AG08396 (cell line): ENCODE measurements at places on chromosomes 6 and 20.

- peak; percentile 62 for DNase-seq
Observed at GRCh38 chr6:18388942-18389341, 1.8 kb downstream of the RNF144B start.

DNA sequence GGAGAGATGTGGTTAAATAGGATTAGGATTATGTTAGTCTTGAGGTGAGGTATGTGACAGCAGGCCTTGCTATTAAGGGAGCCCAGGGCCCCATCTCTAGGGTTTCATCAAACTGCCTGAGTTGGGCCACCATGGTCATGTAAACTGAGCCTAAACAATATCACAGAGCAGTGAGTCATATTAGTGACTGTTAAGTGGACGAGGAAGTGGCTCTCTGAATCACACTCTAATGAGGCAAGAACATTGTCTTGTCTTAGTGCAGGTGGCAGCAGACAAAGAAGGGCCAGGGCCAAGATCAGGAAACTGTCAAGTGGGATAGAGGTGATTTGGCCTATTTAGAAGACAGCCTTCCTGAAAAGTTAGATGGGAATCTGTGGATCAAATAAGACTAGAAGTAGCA is 23.1 kb downstream of the ENPP3 start:
- no peak for DNase-seq

DNA sequence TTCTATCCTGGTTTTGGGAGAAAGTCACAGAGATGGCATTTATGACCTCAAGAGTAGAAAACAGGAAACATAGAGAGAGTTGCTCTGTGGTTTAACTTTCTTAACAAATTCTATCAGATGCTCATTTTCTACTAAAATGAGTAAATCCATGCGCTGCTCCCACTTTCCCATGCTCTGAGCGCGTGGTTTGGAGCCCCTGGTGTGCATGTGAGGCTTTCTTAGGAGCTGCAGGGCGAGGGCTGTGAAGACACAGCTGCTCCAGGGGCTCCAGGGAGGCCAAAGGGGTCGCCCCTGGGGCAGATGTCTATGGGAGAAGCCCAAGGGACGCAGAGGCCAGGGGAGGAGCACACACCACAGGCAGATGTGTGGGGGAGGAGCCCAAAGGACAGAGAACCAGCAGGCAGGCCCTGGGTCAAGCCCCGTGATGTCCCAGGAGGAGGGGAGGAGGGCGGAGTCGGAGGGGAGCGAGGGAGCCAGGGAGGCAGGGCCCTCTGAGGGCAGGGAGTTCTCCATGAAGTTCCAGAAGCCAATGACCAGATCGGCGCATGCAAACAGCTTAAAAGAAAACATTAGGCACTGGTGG is 122.9 kb downstream of the IRF4 start:
- DNase-seq = no peak

DNA sequence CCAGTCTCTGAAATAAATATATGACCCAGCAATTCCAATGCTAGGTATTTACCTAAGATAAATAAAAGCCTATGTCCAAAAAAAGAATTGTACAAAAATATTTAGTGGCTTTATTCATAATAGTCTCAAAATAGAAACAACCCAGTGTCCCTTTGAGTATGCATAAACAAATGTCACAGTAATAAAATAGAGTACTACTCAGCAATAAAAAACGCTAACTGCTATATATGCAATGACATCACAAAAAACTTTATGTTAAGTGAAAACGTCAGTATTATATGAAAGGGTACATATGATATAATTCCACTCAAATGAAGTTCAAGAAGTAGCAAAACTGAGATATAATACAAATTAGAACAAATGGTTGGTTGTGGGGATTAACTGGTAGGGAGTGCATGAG is 286.5 kb upstream of the MAN1A1 start:
- DNase-seq = no peak

DNA sequence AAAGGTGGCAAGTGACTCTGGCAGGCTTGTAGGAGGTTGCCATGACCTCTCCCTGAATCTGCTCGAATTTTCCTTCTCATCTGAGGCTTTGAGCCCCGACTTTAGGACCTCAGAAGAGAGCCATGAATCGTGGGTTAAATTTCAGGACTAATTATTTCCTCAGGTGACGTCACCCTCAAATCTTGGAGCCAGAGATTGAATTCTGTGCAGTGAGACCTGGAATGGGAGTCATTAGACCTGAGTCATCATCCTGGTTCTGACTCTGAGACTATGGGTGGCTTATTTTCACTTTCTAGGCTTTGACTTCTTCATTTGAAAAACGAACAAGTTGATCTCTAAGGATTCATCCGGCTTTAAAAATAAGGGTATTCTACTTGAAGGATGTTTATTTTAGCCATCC is 48.5 kb upstream of the PDYN start:
- DNase-seq = peak; percentile 61

DNA sequence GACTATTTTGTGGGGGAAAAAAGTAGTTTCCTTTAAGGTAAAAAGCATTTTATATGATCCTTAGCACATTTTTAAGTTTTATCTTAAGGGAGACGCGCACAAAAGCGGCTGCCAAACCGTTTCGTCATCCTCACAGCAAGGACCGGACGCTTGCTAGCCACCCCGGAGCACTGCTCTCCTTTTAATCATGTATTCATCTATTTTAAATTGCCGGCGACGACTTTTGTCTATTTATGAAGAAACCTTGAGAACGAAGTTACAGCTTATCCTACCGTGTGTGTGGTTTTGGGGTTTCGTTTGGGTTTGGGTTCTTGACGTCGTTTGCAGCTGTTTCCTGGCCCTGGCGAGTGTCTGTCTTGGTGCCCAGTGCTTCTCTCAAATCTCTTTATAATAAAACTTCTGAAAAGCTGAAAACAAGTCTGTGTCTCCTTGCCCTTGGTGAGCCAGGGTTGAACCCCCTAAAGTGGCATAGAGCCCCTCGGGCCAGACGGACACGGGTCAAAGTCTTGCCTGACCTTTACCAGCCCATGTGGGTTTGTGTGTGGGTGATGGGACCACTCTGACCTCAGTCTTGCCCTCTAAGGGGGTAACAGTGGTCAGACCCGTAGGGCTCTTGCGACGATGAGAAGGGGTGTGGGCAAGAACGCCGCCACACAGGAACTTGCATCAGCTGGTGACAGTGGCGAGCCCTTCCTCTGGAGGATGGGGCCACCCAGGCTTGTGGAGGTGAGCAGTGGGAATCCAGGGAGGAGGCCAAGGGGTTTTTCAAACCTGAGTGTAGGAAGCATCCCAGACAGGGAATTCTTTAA is 117.6 kb downstream of the JPH2 start:
- no peak for DNase-seq

DNA sequence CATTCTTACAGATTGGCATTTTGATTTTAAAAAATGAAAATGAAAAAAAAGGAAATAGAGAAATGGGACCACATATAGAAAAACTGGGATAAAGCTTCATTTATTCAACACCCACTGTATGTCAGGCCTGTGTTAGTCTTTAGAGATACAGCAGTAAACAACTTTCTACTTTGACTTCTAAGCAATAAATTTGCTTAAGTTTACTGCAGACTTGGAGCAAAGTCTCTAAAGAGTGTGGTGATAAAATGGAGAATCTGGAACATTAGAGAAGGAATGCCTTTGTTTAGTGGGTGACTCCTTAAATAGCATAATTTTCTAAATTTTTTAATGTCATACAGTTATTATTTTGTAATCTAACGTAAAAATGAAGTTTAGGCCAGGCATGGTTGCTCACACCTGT is 80.7 kb upstream of the CNKSR3 start:
- no peak for DNase-seq

GRCh38 chr6:55528624-55529023 is 50.4 kb downstream of the HMGCLL1 start:
- DNase-seq = no peak

GRCh38 chr6:106083618-106084017 is 2.5 kb upstream of the PRDM1 start:
- no peak for DNase-seq

GRCh38 chr6:122610690-122611455 is 668 bp downstream of the PKIB start:
- peak; percentile 29 for DNase-seq

DNA sequence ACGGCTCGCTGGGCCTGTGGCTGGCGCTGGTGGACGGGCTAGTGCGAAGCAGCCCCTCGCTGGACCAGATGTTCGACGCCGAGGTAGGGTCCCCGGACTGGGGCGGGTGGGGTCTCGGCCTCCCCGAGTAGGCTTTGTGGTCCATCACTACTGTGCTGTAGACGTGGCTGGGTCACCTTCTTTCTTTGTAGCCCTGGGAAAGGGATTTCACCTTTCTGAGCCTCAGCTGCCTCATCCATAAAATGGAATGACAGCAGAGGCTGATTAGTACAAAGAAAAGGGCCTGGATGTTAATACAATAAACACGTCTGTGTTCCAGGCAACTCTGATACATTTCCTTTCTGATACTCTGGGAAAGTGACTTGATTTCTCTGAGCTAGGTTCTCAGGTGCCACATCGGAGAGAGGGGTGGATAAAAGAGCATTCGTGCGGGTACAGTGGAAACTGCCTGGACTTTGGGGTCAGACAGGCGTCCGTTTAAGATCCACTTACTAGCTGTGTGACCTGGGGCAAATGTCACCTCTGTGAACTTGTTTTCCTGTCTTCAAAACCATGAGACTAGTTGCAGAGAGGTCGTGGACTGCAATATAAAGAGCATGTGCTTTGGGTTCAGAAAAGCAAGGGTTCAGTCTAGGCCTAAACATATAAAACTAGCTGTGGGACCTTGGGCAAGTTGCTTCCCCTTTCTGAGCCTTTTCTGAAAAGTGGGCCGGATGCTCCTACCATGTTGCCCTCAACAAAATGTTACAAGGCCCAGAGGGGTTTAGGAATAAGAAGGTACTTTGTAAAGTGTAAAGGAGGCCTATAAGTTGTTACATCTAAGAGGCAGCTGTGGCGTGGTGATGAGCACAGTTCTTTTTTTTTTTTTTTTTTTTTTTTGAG is 896 bp downstream of the SYS1 start:
- no peak for DNase-seq

DNA sequence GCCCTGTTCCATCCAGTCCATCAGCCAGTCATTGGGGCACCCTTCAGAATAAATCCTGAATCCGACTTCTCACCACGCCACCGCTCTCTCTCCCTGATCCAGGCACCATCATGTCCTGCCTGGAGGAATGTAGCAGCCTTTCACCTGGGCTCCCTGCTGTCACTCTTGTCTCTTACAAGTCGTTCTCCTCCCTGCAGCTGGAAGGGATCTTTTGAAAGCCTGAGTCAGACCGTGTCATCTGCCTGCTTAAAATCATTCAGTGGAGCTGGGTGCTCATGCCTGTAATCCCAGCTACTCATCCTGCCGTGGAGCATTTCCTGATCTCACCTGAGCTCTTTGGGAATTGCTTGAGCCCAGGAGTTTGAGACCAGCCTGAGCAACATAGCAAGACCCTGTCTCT is 19.2 kb upstream of the KCNG1 start:
- no peak for DNase-seq

DNA sequence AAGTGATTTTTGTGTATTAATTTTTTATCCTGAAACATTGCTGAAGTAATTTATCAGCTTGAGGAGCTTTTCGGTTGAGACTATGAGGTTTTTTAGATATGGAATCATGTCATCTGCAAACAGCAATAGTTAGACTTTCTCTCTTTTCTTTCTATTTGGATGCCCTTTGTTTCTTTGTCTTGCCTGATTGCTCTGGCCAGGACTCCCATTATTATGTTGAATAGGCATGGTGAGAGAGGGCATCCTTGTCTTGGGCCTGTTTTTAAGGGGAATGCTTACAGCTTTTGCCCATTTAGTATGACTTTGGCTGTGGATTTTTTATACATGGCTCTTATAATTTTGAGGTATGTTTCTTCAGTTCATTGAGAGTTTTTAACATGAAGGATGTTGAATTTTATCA is 207.6 kb upstream of the DEFB112 start:
- no peak for DNase-seq

DNA sequence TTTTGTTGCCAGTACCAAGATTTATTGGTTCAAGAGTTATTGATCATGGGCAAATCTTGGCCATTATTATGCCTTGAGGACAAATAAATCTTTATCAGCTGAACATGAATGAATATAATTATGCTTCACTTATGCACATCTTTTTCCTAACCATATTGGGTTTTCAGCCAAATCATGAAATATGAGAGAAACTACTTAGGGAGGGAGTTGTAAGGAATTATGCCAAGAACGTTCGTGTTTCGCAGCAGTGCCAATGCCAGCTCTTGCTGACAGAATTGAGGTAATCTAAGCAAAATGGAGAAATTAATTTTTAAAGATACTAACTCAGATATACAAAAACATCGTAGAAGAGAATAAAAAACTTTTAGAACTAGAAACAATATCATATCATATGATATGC is 301.1 kb upstream of the SASH1 start:
- no peak for DNase-seq

GRCh38 chr6:30227242-30227722 is 14.1 kb upstream of the TRIM26 start:
- no peak for DNase-seq

DNA sequence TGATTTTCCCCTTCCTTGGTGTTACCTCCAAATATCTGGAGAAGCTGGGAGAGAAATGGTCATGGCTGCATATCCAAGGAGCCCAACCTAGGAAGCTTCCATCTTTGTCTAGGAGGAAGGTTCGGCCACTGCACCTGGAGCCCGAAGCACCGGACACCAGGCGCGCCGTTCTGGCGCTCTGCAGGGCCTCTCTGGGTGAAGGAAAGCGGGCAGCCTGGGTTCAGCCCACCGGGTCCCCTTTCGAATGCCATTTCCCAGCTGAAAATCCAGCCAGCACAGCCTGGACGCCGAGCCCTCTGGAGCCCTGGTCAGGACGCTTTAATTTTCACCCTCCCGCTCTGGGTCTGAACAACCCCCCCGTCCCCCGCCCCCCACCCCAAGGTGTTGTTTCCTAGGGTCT is 1.2 kb downstream of the LINC00237 start:
- no peak for DNase-seq

- DNase-seq = no peak
Observed at GRCh38 chr6:33717934-33718455, 6.5 kb upstream of the UQCC2 start.

DNA sequence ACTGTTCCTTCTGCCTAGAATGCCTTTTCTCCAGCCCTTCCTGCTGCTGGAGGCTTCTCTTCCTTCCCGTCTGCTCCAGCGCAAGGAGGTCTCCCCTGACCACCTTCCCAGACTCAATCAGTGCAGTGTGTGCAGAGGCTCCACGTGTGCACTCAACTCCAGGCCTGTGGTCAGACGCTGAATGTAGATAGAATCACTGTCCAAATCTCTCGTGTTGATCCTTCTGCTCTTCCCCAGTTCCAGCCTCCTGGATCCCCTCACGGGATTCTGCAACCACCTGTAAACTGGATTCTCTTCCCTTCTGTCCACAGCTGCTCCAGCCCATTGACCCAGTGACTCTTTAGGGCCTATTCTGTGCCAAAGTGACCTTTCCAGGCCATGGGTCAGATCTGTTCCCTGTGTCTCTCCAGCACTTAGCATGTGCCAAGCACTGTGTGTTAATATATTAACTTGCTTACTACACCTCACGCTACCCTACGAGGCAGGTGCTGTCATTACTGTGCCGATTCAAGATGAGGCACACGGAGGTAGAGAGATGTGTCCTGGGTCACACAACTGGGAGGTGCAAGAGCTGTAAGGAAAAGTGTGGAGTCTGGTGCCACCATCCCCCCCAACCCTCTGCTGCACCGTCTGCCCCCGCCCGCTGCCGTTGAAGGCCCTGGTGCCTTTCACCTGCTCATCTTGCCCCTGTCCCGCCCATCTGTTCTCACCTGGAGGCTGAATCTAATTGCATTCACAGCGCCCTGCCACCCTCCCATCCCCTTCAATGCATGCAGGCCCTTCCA is 112.2 kb downstream of the SULF2 start:
- DNase-seq = no peak

- DNase-seq = no peak
Observed at GRCh38 chr20:4661191-4661590, 60.5 kb upstream of the PRND start.

- DNase-seq = no peak
Observed at GRCh38 chr6:134427721-134428120, 109.8 kb upstream of the SGK1 start.
